Osteoblast (primary cell): ENCODE measurements at places on chromosomes 16 and 17.

DNA sequence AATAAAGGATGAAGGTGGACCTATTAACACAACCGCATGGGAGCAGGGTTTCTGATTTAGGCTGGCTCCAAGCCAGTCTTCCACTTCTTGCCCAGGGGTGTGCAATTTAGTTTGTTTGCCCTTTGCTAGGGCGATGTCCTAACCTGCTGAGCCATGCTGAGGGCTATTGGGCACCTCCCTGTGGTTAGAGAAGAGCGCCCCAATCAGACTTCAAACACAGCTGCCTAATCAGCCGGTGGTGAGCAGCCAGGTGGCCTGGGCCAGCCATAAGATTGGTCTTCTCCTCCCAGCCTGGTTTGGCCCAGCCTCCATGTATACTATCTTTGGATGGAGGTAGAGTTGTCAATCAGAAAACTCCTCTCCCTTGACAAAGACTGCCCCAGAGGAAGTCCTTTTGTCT, 15.7 kb downstream of the TMEM94 start:
- DNase-seq: no peak

DNA sequence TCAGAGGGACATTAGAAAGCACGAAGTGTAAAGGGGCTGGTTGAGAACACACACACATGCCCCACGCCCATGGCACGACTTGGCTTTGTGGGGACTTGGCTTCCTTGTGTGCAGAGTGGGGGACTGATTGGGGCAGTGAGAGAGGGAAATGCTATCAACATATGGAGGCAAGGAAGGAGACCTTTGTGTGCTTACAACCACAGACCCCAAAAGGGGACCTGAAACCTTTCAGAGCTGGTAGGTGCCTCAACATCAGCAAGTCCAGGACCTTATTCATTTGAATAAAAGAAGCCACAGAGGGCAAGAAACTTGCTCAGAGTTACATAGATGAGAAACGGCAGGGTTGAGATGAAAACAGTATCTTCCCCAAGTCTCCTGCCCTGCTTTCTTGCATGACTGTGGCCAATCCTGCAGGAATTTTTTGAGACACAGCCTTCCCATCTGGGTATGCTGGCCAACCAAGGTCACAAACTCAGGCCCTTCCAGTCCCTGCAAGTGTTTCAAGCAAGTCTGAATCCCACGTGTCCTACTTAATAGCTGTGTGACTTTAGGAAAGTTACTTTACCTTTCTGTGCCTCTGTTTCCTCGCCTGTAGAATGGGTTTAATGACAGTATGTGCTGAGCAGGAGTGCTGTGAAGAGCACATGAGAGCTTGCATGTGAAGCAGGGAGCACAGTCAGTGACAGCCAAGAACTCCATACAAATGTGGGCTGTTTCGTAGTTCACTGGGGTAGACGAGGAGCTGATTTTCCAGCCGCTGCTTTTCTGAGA, 26.2 kb downstream of the C16orf78 start:
- DNase-seq: no peak

DNA sequence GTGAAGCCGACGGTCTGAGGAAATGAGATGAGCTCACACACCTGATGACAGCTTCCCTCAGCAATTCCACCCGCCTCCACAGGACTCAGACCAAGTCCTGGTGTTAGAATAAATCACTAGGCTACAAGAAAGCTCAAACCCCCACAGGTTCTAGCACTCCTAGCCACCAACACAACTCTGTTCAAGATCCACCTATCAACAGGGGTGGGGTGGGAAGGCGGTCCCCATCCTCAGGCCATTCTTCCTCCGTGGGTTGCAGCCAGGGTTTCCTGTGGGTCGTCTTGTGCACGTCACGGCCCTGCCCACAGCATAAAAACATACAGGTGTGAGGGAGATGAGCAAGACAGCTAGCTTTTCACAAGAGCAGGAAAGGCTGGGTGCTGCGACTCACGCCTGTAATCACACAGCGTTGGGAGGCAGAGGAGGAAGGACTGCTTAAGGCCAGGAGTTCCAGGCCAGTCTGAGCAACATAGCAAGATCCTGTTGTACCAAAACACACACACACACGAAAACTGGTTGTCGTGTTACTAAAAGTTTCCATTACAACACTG, 81.1 kb downstream of the ANKRD11 start:
- DNase-seq: no peak

GRCh38 chr16:63922560-63922959, 1199.3 kb downstream of the CDH11 start:
- DNase-seq: peak; percentile 11

DNA sequence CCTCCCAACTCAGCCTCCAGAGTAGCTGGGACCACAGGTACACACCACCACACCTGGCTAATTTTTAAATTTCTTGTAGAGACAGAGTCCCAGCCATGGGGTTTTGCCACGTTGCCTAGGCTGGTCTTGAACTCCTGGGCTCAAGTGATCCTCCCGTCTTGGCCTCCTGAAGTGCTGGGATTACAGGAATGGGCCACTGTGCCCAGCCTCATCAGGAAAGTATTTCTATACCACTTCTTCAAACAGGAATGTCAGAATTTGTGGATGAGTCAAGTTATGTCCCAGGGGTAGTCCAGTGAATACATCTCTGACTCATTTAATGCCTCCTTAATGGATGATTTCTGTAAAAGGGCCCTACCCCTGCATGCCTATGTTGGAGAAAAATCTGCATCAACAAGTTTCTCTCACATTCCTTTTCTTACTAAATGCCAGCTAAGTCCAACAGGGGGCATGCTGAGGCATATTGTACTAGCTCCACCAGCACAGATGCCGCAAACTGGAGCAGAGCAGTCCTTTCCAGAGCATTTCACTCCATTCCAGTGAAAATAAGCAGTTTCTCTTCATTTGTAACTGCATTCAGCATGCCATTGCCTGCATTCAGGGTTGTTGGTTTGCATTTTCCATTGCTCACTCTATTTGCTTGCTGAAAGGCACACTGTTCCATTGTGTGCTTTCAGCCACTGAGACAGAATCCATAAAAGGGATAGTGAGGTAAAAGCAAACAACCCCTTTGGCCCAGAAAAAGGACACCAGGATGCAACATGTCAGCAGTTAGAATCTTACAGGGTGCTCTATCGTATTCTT, 5.3 kb upstream of the CAVIN1 start:
- DNase-seq: peak; percentile 95

- no peak for DNase-seq
Observed at GRCh38 chr16:27717726-27718125, 167.8 kb downstream of the KATNIP start.

DNA sequence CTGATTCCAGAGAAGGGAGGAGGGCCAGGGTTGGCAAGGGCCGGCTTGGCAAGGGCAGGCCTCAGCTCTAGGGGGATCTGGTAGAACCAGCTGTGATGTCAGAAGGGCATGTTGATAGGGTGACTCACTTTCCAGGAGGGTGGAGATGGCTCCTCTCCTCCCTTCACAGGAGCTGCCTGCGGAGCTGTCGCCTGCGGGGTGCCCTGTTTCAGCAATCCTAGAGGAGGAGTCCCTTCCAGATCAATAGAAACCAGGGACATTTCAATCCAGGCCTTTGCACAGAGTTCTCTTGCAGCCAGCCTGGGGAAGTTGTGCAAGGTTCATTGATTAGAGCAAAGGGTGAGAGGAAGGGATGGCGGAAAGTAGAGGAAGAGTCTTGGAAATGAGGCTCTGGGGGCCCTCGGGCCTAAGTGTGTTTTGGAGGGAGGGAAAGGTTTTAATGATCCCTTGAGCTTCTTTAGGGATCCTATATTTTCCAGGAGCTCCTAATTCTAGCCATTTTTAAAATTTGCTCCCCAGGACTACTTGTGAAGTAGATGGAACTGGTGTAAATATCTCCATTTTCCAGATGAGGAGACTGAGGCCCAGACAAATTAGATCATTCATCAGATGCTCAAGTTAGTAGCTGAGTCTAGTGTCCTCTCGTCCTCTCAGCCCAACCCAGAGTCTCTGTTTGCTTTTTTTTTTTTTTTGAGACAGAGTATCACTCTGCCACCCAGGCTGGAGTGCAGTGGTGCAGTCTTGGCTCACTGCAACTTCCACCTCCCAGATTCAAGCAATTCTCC, 24.8 kb upstream of the CSNK2A2 start:
- peak; percentile 76 for DNase-seq

DNA sequence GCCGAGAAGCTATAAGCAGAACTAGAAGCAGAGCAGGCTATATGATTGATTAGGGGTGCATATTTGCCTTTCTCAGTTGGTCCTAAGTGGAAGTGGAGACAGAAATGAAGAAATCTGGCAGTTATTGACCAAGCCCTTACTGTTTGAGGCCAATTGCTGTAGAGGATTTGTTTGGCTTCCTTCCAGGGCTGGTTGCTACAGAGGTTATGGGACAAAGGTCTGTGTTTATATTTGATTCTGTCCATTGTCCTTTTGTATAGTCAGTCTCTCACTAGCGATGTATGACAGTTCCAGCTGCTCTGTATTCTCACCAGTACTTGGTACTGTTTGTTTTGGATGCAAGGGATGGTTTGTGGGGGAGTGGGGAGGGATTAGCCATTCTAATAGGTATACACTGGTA, 7.3 kb upstream of the ALOX15 start:
- DNase-seq: no peak

GRCh38 chr17:29616300-29617048, 6.2 kb downstream of the CORO6 start:
- DNase-seq: peak; percentile 63

DNA sequence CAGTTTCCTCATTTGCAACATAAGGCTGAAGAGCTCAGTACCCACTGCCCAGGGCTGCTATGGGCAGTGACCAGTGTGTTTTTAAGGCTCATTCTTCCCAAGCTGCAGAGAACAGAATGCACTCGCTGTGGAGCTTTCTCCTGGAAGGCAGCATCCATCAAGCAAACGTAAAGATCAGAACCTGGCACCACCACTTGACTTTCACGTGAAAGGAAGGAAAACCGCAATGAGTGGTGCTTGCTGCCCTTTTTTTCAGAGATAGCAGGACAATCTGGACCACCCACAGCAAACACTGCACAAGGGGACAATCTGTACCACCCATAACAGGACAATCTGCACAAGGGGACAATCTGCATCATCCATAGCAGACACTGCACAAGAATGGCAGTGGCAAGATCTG, 11.2 kb downstream of the CSNK1D start:
- no peak for DNase-seq

DNA sequence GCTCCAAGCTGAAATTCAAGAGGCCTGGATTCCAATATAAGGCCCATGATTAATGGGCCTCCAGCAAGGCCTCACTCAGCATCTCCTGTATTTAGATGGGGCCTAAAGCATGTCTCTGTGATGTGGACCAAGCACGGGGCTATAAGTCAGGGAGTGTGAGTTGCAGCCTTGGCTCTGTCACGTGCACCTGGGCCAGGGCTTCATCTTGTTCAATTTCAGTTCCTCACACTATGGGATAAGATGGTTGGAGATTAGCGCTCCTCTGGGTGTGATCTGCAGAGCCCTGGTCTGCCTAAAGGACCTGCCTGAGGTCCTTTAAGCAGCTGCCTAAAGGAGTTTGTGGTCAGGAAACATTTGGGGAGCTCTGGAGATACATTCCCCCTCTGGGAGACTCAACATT, 25.2 kb downstream of the KLHL36 start:
- DNase-seq: no peak

DNA sequence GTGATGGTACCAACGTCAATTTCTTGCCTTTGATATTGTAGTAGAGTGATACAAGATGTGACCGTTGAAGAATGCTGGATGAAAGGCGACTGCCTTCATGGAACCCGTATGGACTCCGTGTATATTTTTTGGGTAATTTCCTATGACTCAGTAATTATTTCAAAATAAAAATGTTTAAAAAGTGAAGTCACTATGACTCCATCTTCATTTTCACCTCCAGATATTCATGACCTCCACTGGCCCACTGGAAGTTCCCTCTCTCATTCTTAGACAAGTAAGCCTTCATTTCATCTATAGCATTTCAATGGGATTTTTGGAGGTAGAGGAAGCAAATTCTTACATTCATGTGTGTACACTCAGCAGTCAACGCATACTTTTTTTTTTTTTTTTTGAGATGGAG, 111.8 kb upstream of the NUDT7 start:
- no peak for DNase-seq

DNA sequence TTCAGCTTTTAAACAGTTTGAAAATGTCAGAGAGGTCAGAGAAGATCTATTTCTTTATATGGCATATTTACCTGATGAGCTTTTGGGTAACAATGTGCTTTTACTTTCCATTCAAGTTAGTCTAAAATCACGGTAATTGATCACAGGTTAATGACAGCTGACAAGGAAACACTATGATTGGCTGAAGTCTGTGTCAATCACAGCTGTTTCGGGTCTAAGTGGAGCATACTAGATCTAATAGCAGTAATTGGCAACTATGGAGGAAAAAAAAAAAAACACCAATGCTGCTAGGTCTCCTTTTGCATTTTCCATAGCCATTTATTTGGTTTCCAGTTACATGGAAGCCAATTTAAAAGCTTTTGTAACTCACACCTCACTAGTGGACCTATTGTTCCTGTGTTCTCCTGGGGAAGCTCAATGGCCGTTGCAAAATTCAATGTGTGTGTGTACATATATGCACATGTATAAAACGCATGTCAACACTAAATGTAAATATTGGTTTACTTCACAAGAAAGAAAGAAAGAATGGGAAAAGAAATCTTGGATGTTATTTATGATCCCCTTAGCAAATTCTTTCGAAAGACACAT, 568.3 kb upstream of the ZFHX3 start:
- DNase-seq: no peak

DNA sequence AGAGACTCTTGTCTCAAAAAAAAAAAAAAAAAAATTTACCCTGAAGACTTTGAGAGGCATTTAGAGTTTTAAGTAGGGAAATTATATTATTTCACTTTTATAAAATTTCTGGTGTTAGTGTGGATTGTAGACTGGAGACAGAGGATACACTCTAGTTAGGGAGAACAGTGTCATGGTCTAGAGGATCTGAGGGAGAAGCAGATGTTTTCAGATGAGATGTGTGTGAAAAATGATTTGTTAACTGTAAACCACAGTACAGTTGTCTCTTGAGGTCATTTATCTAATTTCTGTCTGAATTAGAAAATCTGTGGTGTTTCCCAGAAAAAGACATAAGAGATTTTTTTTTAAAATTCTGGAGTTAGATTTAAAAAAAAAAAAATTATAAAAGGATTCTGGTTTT, 54.8 kb downstream of the NUP88 start:
- no peak for DNase-seq

GRCh38 chr17:73337330-73337710, 25.5 kb upstream of the CDC42EP4 start:
- DNase-seq: no peak

DNA sequence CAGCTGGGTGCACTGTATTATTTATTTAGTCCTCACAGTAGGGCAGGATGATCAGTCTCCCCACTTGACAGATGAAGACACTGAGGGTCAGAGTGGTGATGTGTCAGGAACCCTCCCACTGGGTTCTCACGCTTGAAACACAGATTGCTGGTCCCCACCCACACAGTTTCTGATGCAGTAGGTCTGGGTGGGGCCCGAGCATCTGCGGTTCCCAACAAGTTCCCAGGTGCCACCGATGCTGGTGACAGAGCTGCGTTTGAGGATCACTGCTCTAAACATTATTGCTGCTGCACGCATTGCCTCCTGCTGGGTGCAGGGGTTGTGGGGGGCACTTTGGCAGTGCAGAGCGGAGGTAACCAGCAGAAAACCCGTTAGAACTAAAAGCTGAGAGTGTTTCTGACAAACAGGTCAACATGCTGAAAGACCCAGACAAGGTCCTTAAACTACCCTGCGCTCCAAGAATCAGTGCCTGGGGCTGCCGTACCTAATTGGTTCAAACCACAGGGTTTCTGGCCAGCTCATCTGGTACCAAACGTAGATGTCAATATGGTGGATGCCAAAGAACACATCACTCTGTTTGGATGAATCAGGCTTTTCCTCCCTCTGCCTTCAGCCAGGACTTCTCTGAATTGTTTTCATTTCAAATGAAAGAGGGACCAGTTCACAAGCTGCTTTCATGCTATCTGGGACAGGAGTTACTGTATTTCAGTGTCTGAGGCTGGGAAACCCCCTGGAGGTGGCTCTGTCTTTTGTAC, 76.0 kb downstream of the ABCC1 start:
- DNase-seq: peak; percentile 96

GRCh38 chr16:84277244-84277823, 17.3 kb upstream of the WFDC1 start:
- DNase-seq: peak; percentile 88
